ENCODE measurements at places on chromosomes 6 and 20.

DNA sequence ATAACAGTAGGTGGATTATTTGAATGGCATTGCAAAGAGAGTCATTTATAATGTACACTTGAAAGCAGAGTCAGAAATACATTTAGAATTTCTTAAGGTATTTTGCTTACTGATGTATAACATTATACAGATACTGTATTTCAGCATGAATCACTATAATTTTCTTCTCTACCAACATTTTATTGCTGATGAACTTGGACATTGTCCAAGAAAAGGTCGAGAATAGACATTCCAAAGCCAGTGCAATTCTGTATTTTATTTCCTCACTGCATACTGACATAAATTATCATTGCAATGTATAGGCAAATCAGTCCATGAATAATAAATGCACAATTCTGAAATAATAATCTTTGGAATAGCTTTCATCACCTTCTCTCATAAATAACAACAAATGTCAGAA lies 1420.0 kb upstream of the EYS start:
- DNase-seq, result no peak

DNA sequence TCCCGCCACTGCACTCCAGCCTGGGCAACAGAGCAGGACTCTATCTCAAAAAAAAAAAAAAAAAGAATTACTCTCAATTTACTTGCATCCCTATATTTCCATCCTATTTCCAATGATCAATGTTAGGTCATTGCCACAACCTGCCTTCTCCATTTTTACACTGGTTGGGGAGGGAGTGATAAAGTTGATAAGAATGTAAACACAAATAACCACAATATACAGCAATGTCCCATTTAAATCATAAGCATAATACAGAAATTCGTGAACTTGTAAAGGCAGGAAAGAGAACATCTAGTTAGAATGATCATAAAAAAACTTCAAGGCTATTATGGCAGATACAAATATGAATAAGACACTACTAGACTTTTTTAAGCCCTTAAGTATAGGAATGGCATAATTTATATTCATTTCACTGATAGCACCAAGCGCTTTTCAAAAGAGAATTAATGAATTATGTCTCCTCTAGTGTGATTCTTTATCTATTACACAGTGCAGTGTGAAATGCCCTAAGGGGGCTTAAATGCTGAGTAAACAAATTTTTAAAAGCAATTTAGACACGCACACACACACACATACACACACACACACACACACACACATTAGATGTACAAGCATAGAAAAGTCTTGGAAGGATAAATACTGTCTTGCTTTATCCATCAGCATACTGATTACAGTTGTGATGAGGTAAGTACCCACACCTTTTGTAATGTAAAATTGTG lies 33.5 kb upstream of the RAB23 start:
- no peak for DNase-seq

DNA sequence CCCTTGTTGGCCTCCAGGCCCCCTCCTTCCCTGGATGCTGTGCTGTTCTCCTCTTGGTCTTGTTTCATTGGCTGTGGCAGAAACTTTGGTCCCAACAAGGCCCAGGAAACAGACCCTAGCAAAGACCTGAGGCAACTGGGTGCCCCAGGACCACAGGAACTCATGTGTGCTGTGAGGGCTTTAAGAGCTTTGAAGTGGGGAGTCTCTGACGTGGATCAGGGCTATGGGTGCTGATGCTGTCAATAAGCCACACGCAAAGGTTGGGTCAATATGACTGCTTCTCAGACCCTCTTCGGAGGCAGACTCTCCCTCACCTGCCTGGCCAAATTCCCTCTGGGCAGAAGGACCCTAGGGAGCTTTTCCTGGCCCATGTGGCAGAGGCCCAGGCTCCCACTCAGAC lies 91.5 kb upstream of the MLN start:
- no peak for DNase-seq

DNA sequence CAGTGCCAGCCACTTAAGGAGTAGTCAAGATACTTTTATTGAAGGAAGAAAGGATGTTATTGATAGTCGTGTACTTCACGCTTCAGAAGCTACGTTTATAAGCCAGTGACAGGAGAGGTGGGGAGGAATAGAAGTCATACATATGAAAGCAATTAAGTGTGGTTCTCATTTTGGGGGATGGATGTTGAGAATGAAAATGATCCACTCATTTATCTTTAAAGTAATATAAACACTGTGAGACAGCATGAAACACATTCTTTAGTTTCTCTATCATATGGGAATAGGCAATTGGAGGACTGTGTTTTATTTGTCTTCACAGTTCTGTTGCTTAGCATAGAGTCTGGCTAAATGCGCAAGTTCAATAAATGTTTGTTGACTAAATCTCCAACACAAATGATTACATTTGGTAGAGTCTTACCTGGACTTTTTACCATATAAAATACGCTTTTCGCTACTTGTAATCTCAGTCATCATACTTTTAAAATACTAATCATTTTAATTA lies 35.2 kb downstream of the AK9 start:
- no peak for DNase-seq

GRCh38 chr20:61636531-61637116 lies 384.6 kb downstream of the CDH4 start:
- DNase-seq, result no peak

DNA sequence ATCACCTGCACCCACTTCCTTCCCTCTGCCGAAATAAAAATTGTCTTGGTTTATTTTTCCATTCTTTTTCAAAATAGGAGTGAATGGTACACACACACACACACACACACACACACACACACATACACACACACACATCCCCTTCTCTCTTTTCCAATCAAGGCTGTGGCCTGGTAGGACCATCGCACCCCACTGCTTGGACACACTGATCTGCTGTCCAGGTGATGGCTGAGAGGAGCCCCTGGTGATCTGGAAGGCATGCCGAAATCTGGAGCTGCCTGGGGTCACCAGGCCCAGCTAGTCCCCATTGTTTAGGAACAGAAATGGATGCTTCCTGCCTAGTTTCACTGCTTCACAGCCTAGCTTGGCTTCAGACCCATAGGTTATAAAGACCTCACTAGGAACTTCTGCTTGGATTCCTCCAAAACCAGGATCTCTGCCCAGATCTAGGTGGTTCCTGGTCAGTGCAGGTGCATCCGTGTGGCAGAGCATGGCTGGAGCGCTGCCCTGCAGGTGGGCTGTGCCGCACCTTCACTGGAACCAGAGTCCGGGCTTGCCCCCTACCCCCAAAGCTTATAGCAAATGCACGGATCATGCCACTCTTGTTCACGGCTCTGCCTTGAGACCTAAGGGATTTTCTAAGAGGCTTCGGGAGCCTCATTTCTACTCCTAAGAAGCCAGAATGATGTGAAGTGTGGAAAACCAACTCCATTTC lies 42.9 kb upstream of the DACT2 start:
- DNase-seq, result no peak
